Activated CD4-positive, alpha-beta T cell treated with anti-CD3 and anti-CD28 coated beads, Interleukin-2, Interleukin-6, amounts not matched to agents 100 ng/mL and 50 ng/mL, durations not matched to agents 16 hours and 8 hours (primary cell): ENCODE measurements at places on chromosomes 4 and X.

- DNase-seq = no peak
Measured at GRCh38 chrX:43910012-43910411, 27.8 kb upstream of the MAOB start.

- DNase-seq = no peak
Measured at GRCh38 chr4:54187148-54187547, 41.9 kb upstream of the PDGFRA start.

- DNase-seq = no peak
Measured at GRCh38 chr4:67158666-67159065, 386.6 kb downstream of the CENPC start.

DNA sequence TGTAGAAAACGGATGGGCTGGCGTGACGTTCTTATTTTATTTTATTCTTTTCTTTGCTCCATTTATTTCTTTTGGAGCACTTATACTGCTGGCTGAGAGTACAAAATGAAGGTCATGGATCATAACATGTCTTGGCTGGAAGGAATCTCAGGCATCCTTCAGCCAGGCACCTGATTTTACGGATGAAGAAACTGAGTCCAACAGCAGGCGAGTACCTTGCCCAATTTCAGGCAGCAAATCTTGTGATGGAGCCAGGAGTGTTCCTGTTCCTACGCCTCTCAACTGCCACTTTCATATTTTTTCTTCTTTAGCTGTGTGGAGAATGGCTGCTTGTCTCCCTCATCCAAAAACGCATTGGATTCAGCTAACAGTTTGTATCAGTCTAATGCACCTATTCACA lies 332.1 kb upstream of the IGFBP7 start:
- no peak for DNase-seq

GRCh38 chrX:30308263-30309138 lies 689 bp downstream of the NR0B1 start:
- DNase-seq = no peak
